ENCODE measurements at places on chromosomes 16 and 17. TPM values are rescaled to one million over a fixed set of nuclear protein-coding genes. Genes with fewer than 3 reads are reported as not detected.

- no peak for DNase-seq
Observed at GRCh38 chr17:82937411-82938371, 97.9 kb upstream of the ZNF750 start.

DNA sequence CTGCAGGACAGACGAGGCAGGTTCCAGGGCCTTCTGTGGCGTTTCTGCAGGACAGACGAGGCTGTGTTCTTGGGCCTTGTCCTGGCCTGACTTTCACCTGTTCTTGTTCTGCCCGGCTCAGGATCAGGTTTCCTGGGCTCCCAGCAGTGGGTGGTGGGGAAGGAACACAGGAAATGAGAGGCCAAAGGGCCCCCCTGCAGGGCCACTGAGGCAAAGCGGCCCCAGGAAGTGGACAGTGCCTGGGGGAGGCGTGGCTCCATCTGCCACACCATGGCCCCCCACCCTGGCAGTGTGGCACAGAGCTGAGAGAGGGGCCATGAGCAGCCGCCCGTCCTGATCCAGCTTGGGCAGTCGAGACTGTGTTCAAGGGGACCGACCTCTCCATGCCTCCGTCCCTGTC, 20.7 kb downstream of the SPIRE2 start:
- DNase-seq, result no peak

DNA sequence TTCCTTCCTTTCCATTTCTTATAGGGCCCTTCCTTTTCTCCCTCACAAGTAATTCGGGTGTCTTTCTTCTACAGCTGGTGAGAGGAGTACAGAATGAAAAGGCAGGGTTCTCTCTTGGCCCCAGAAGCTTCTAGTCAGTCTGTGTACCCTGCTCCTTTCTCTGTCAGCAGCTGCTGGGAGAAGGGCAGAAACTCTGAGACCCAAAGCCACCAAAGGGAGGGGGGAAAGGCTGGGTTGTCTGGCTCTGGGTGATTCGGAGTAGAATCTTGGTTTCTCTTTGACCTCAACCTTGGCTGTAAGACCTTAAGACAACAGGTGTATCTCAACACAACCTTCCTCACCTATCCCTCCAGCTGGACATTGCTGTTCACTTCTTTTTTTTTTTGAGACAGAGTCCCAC, 3.3 kb upstream of the NR1D1 start:
- DNase-seq, result no peak

- no peak for DNase-seq
Observed at GRCh38 chr17:30565073-30565935, 88.1 kb downstream of the GOSR1 start.

- DNase-seq, result no peak
Observed at GRCh38 chr16:52924162-52924561, 128.5 kb downstream of the CHD9NB start.

GRCh38 chr17:17494499-17494869, 1.7 kb downstream of the RASD1 start:
- no peak for DNase-seq

GRCh38 chr17:43530288-43531081, 15.7 kb downstream of the ETV4 start:
- peak; percentile 42 for DNase-seq

GRCh38 chr17:77228241-77228752, 87.5 kb downstream of the SEC14L1 start:
- DNase-seq, result no peak

OR3A2 gene
- total RNA-seq, result 3.0 TPM

TMEM235 gene
- not detected for total RNA-seq

Measured in mucosa of gallbladder (tissue), 1 donor.